ENCODE measurements at places on chromosomes 1 and 21.
A peak's percentile ranks its signal among the peaks of the same experiment; 100 is the strongest.

DNA sequence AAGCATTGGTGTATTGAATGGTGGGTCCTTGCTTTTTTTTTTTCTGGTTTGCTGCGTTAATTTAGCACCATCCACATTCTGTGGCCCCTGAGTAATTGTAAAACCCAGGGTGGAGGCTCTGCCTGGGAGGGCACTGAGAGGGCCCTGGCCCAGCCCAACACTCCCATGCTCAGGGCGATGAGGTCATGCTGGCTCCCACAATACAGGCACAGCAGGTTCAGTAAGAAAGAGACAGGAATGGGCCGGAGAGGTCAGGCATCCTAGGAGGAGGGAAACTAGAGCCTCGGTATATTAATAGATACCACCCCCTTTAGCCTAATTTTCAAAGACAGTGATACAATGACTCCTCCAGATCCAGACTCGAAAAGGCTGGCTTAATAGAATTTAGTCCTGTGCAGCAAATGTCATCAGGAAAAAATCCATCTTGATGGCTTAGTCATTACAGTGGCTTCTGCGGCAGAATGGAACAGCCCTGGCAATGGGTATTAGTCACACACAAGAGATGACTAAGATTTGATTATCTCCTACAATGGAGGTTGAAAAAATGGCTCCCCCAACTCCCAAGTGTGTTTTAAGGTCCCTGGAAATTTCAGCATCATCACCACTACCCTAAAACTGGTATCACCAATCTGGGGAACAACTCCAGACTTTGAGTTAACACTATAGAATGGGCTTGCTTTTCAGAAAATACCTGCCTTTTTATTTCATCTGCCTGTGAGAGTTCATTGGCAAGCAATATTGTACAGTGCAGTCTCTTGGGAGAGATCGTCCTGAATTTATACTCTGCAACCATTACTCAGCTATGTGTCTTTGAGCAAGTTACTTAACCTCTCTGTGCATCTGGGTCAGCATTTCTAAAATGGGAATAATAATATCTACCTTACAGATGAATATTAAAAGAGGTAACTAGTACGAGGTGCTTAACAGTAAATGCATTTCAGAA is 43.9 kb upstream of the LYST start:
- DNase-seq: peak; percentile 65

- no peak for DNase-seq
Observed at GRCh38 chr1:233530665-233531386, 83.1 kb upstream of the KCNK1 start.

- peak; percentile 97 for DNase-seq
Observed at GRCh38 chr21:38958940-38959691, 153.4 kb downstream of the ETS2 start.

DNA sequence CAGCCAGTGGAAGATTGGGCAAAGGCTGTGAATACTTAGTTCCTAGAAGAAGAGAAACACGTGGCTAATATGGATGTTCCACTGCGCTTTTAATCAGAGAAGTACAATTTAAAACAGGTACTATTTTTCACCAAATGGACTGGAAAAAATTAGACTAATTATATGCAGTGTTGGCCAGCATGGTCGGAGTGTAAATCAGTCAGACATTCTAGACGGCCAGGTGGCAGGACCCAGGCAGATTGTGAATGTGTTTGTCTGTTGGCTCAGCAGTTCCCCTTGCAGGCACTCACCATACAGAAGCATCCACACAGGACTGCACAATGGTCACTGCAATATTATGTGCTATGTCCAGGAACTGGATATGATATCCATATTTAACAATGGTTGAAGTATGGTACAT is 23.9 kb upstream of the SLC25A34 start:
- DNase-seq: no peak

GRCh38 chr1:201137579-201138310 is 10.8 kb upstream of the ASCL5 start:
- peak; percentile 98 for DNase-seq

GRCh38 chr1:229856009-229856650 is 210.9 kb upstream of the GALNT2 start:
- DNase-seq: no peak

DNA sequence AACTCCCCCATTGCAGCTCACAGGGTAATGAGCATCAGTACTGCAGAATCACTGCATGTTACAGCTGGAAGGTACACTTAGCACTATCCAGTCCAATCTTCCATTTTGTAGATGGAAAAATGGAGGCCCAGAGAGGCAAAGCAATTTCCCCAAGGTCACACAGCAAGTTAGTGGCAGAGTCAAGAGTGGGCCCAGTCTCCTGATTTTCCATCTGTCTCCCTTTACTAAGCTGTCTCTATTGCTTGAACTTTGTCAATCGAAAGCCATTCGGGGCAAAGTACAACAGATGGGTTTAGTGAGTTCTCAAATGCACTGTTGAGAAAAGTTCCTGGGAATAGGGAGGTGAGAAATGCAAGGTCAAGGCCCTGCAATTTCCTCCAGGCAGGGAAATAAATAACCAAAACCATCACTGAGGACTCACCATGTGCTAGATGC is 50.4 kb upstream of the IFFO2 start:
- DNase-seq: no peak

DNA sequence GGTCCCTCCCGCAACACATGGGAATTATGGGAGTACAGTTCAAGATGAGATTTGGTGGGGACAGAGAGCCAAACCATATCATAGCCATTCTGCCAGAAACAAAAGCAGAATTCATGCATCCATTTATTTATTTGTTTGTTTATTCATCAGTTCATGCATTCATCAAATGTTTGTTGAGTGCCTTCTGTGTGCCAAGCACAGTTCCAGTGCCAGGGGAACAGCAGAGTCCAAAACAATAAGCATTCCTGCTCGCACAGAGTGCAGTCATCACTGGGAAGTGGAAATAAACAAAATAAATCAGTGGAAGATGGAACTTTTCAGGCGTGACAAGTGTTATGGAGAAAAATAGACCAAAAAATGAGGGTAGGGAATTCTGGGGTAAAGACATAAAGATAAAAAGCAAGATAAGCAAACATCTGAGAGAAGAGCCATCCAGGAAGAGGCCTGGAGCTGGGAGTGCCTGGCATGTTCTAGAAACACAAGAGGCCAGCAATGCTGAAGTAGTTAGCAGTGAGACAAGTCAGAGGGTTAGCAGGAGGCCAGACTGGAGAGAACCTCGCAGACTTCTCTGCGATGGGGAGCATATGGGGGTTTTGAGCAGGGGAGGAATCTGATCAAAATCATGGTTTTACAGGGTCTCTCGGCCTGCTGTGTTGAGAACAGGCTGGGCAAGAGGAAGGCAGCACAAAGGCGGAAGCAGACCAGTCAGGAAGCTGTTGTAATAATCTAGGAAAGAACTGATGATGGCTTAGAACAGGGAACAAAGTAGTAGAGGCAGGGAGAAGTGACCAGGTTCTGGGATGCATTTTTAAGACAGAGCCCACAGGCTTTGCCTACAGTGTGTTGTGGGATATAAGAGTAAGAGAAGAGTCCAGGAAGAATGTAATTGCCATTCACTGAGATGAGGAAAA is 113.2 kb downstream of the GLUL start:
- DNase-seq: peak; percentile 9

- DNase-seq: peak; percentile 73
Observed at GRCh38 chr1:22056043-22056442, 3.5 kb downstream of the CDC42 start.

- DNase-seq: no peak
Observed at GRCh38 chr1:161307230-161307768, 2.5 kb downstream of the MPZ start.

- peak; percentile 17 for DNase-seq
Observed at GRCh38 chr1:246372559-246372958, 134.5 kb downstream of the SMYD3 start.

- no peak for DNase-seq
Observed at GRCh38 chr1:167861664-167862381, 52.1 kb downstream of the ADCY10 start.

DNA sequence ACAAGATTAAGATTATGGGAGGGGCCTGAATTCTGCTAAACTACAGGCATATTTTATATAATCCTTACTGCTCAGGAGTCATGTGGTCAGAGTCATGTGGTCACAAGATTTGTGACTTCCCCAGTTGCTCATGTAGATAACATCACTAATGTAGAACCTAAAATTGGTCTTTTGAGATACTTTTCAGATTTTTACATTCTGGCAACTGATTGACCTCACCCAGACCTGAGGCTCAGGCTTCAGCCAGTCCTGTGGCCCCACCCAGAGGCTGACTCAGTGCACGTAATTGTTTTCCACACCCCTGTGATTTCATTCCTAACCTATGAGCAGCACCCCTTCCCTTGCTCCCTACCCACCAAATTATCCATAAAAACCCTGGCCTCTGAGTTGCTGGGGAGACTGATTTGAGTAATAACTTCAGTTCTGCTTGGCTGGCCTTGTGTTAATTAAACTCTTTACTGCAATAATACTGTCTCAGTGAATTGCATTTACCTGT is 41.7 kb upstream of the ZNF326 start:
- DNase-seq: peak; percentile 31

GRCh38 chr1:55323760-55324159 is 108.6 kb upstream of the USP24 start:
- no peak for DNase-seq

DNA sequence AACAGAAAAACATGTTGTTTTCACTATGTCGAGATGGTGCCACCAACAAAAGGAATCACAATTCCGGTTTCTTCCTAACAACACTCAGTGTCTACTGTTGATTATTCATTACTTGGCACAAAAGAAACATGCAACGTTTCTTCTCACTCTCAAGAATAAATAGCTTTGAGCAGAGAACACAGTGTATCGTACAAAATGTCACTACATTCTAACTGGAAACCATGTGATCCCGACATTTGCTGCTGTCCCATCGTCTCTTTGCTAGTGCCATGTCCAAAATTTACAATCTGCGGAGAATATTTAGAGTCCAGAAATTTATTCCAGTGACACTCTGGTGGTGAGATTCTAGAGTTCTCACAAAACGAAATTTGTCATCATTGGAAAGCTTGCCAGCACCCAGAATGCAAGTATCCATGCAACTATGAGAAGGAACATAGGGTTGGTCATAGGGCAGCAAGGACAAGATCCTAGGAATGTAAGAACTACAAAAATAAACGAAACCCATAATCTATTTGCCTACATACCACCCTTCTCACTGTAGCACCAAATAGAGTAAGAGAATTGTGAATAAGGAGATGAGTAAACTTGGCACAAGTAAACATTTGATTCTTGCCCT is 505.1 kb downstream of the LTN1 start:
- DNase-seq: no peak

GRCh38 chr1:26191739-26192138 is 1.3 kb downstream of the CATSPER4 start:
- DNase-seq: no peak

- no peak for DNase-seq
Observed at GRCh38 chr21:26115899-26116298, 54.7 kb downstream of the APP start.

DNA sequence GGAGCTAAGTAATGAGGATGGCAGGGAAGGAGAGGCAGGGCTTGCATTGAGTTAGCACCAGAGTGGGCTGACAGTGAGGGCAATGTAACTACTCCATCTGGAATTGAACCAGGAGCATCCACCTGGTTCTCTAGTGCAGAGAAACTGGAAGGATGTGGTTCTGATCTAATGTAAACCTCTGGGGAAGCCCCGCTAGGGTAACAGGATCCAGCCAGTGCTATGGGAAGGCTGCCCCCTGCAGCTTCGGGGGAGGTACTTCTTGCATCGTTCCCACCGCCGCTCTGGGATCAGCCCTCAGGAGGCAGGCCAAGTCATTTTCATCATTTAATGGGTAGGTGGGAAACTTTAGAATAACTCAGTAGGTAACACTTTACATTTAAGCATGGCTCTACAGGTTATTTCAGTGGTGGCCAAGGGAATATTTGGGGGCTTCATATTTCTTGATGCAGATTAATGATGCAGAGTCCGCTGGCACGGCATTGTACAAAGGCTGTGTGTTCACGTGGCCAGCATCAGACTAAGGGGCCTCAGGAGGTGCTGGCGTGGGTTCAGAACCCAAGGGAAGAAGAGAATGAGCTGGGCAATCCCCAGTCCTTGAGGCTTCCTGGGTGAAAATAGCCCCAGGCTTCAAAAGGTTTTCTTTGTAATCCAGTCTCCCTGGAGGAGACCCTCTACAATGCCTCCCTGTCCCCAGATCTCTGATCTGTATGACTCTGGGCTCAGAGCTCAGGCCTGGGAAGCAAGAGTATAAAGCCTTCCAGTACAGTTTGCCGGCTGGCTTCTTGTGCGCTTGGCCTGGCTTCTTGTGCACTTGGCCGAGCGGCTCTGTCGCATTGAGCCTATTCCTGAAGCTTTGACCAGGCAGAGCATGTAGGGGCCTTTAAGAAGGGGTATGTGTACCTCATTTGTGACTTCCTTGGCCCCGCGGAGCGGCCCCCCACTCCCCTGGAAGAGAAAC is 26.4 kb upstream of the KAZN start:
- no peak for DNase-seq

DNA sequence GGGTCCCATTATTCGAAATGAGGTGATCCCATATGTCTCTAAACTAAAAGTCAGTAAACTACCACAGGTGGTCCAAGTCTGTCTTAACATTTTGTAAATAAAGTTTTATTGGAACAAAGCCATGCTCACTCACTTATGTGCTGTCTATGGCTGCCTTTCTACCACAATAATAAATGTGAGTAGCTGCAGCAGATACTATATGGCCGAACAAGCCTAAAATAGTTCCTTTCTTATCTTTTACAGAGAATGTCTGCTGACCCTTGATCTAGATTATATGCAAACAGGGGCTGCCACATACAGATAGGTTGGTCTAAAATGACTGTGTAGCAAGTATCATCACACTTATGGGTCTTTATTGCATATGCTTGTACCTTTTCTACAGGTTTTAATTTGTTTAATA is 140.0 kb downstream of the VAV3 start:
- no peak for DNase-seq

DNA sequence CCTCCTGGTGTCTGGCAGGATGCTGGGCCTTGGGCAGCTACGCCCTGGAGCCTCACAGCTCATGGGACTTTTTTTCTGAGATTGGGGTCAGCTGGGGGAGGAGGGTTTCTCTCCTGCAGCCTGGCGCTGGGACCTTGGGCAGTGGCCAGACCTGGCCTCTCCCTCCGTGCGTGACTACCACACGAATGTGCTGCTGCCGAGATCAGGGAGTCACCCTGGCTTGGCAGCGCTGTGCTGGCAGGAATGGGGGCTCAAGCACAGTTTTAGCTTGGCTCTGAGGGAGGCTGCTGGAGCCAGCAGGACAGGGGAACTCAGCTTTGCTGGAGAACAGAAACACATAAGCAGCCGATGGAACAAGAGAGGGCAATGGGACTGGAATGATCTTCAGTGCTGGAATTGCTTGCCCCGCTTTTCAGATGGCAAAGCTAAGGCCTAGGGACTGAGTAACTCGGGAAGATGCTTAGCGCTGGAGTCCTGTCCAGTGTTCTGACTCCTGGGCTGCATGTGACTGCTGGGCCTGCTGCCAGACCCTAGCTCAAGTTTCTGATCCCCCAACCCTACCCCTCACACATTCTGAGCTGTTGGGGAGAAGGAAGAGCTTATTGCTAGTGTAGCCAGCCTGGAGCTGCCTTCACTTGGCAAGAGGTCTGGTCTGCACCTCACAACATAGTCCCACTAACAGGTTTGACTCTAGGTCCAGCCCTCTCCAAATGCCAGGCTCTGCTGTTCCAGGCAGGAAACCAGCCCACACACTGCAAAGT is 69.9 kb downstream of the NAV1 start:
- no peak for DNase-seq

Measured in umbilical cord (tissue), 2 donors.